ENCODE measurements at places on chromosomes 11 and 22.

DNA sequence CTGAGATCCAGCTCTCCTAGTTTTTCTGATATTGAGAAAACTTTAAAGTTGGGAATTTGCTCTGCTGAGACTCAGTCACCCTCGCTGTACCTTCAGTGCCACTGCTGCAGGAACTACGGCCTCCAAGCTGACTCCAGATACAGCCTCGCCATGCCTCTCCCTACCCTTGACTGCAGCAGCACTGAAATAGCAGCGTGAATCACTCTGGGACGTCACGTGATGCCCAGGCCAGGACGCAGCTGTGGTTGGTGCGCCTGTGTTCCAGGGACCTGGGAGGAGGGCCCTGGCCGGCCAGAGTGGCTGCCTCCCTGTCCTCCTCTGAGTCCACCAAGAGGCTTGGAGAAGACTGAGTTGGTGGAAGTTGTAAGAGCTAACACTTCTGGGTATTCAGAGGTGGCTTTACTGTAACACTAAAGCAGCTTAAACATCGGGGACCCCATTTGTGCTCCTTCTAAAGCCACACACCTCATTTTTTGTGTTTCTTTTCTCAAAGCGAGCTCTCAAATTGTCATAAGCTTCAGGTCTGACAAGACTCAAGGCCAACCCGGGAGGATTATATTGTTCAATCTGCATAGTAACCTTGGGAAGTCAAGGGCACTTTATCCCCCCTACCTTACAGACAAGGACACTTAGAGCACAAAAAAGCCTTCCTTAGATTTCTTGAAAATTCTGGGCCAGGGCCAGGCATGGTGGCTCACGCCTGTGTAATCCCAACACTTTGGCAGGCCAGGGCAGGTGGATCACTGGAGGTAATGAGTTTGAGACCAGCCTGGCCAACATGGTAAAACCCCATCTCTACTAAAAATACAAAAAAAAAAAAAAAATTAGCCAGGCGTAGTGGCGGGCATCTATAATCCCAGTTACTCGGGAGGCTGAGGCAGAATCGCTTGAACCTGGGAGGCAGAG is 4.2 kb upstream of the STIP1 start:
- DNase-seq: peak; percentile 94

- DNase-seq: no peak
Measured at GRCh38 chr22:20439556-20439927, 1.9 kb upstream of the SCARF2 start.

GRCh38 chr11:120346233-120346632 is 10.0 kb downstream of the ARHGEF12 start:
- peak; percentile 11 for DNase-seq

- DNase-seq: no peak
Measured at GRCh38 chr22:42217752-42218280, 52.6 kb downstream of the TCF20 start.

DNA sequence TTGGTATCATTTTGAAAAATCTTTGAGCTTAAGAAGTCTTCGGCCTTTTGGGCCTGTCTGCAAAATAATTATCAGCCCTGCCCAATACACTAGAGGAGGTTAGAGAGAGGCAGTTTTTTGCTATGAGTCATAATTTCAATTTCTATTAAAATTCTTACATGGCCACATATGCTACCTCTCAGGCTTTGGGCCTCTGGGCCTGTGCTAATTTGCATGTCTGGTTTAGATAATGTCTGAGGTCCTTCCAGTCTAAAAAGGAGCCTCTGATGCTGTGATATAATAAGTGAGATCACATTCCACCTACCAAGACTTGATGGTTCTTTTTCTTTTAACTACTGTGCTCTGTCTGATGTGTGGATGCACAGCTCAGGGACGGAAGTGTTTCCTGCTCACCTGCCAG is 70.8 kb downstream of the KCNJ1 start:
- no peak for DNase-seq

- DNase-seq: peak; percentile 81
Measured at GRCh38 chr11:83033972-83034672, 37.6 kb downstream of the RAB30 start.

- no peak for DNase-seq
Measured at GRCh38 chr11:115097796-115098408, 406.3 kb downstream of the CADM1 start.

DNA sequence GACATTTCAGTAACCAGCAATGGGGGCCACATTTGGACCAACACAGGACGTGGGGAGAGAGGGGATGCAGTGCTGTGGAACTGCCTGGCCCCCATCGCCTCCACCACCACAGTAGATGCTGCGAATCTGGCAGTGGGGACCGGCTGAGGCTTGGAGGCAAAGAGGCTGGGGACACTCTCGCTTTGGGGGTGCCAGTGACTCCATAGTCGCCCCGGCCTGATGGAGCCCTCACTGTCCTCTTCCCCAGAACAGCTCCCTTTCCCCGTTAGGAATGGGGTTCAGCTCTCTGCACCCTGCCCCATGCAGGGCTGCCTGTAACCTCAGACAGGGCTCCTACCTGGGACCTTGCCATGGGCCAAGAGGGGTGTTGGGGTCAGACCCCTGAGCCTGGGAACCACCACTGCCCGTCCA is 1.8 kb upstream of the MUC2 start:
- DNase-seq: no peak

DNA sequence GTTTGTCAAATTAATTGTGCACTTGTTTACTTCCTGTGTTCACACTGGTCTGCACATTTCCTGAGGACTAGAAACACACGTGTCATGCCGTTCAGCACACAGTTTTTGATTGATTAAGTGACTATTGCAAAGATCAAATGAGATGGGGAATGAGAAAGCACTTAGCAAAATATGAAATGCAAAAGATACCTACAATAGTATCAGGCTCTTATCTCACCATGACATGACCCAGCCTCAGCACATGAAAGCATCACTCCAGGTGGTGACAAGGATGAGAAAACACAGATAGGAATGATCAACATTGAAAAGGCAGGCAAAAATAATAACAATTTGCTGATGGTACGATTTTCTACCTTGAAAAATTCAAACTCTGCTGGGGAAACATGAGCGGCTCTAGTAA is 42.1 kb upstream of the TP53I11 start:
- DNase-seq: no peak

- no peak for DNase-seq
Measured at GRCh38 chr11:108160970-108161566, 39.7 kb downstream of the ACAT1 start.

DNA sequence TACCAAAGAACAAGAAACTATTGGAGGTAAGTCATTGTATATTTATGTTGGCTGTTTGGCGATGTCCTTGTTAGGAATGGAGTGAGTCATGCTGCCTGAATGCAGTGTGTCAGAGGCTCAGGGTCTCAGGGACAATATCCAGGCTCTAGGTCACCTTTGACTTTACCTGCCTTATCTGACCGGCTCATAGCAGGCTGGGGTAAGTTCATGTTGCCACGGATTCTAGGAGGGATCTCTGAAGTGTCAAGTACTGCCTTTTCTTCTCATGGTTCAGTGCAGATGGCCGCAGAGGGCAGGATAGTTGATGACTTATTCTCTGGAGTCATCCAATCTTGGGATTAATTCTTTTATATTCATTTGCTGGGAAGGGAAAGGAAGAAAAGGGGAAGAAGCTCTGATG is 53.2 kb downstream of the SPON1 start:
- DNase-seq: peak; percentile 31

GRCh38 chr11:64477675-64478074 is 113.3 kb upstream of the SLC22A12 start:
- DNase-seq: no peak

DNA sequence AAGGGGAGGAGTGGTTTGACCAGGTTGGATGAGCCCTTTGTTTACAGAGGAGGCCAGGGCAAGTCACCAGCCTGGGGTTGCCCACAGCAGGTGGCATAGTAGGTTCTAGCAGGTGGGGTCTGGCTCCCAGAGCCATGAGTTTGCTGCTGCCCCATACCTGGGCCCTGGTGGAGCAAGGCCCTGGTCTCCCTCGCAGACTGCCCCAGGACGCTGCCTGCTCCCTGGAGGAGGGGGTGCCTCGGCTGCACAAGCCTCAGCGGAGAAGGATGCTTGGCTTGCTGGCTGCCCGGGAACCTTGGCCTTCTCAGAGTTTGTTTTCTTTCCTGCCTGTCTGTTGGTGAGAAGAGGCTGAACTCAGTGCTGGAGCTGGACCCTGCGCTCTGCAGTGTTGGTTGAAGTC is 54.9 kb downstream of the LRP5 start:
- no peak for DNase-seq

DNA sequence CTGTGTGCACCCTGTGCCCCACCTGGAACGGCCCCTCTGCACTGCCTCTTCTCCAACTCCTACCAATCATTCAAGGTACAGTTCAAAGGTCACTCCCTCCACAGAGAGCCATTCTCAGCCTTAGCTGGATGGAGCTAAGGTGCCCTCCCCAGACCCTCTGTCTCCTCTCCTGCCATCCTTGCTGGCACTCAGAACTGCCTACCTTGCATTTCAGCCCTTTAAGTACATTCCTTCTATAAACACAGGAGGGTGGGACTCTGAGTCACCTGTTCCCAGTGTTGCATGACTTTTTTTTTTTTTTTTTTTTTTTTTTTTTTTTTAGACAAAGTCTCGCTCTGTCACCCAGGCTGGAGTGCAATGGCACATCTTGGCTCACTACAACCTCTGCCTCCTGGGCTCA is 8.6 kb downstream of the TTLL1 start:
- no peak for DNase-seq

GRCh38 chr11:110435780-110436717 is 6.3 kb downstream of the FDX1 start:
- DNase-seq: no peak

GRCh38 chr11:118264569-118265465 is 720 bp upstream of the MPZL2 start:
- peak; percentile 30 for DNase-seq

DNA sequence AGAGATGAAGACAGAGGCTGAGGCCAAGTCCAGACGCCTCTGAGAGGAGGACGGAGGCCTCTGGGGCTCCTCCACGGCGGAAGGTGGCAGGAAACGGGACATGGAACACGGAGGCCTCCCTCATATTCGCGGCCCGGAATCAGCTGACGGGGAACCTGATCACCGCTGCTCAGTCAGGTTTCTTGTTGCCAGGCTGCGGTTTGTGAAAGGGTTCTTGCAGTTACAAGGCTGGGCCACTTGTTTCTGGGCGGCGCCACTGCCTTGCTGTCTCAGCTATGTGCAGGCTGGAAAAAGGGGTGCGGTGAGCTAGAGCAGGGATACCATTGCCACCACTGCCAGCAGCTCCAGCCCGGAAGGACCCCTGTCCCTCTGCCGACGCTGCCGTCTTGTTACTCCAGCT is 10.0 kb upstream of the MMP1 start:
- peak; percentile 31 for DNase-seq

- peak; percentile 79 for DNase-seq
Measured at GRCh38 chr11:72091292-72091691, 10.6 kb downstream of the LRRC51 start.

GRCh38 chr11:92462821-92463220 is 238.2 kb downstream of the FAT3 start:
- no peak for DNase-seq

DNA sequence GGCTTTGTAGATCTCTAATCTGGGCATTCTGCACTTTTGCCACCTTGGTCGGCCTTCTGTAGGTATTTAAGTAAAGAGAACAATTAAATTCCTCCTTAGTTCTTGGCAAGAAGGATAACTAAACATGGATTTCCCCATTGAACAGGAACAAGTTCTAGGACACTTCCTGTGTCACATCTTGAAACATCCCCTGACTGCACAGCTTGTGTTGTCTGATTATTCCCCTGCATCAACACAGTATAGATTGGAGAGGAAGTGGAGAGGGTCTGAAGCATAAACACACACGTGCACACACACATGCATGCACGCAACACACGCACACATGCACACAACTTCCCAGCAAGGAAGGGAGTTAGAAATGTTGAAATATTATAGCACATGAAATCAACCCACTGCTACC is 8.6 kb downstream of the ISX start:
- no peak for DNase-seq

- DNase-seq: peak; percentile 13
Measured at GRCh38 chr11:22558664-22559063, 67.0 kb downstream of the FANCF start.

DNA sequence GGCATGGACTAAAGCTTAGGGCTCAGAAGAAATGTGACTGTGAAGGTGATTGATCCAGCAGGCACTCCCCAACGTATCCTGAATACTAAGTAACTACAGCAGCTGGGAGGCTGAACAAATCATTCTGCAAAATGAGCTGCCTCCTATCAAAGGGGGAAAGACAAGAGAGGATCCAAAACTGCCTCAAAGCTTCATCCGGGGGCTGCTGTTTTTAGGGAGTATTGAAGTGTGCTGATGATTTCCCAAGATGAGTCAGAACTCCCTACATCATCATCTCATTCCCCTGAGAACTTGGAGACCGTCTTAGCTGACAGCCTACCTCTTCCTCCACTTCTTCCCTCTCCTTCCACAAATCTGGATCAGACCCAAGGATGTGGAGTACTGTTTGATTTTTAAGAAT is 108.4 kb upstream of the GRAMD1B start:
- no peak for DNase-seq

- DNase-seq: no peak
Measured at GRCh38 chr22:41352058-41352457, 29.7 kb upstream of the TEF start.

DNA sequence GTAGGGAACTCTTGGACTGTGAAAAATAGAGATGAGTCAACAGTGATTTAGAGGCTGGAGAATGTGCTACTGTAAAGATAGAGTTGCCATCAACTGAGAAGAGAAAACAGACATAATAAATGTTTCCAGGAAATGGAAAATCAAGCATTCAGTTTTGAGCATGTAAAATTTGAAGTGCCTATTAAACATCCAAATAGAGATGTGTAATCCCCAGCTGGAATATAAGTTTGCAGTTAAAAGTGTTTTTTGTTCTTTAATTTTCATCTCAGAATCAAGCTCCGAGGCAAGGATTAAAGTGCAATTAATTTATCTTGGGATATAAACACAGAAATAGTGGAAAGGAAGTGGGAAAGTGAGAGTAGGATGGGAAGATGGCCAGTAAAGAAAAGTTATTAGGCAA is 666.0 kb upstream of the RAG2 start:
- no peak for DNase-seq

DNA sequence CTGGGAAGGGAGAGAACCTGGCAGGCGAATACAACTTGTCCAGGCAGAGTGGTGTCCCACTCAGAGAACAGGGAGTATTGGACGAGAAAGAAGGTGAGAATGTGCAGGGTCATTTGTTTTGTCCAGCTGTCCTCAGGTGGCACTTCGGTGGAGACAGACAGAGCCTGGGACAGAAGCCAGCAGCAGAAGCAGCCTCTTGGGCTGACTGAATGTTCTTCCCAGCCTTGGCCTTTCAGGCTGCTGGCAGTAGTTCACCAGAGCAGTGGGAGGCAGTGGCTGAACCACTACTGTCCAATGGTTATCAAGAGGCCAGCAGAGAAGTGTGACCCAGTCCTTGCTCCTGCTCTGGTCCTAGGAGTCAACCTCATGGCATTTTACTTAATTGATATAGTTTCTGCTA is 331.1 kb upstream of the NARS2 start:
- no peak for DNase-seq
